Activated CD8-positive, alpha-beta memory T cell treated with anti-CD3 and anti-CD28 coated beads, Interleukin-2, amount 50 U/mL, for 4 hours (primary cell): ENCODE measurements at places on chromosomes 7 and 10.

- DNase-seq = no peak
These were observed 14.0 kb upstream of the ENTPD1 start for GRCh38 chr10:95741807-95742467.

DNA sequence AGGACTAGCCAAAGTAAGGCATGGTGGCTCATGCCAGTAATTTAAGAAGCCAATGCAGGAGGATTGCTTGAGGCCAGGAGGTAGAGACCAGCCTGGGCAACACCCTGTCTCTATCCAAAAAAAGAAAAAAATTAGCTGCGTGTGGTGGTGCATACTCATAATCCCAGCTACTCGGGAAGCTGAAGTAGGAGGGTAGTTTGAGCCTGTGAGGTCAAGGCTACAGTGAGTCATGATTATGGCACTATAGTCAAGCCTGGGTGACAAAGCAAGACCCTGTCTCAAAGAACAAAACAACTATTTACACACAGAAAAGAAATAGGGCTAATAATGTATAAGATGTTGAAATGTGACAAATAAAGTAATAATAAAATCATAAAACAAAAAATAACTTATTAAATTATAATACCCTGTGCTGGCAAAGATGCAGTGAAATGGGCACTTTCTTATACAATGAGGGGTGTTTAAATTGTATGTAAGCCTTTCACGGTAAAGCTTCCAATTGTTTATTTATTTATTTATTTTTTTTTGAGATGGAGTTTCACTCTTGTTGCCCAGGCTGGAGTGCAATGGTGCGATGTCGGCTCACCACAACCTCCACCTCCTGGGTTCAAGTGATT lies 175.2 kb downstream of the TPST1 start:
- DNase-seq = no peak

GRCh38 chr7:101861218-101861775 lies 43.9 kb downstream of the CUX1 start:
- no peak for DNase-seq

DNA sequence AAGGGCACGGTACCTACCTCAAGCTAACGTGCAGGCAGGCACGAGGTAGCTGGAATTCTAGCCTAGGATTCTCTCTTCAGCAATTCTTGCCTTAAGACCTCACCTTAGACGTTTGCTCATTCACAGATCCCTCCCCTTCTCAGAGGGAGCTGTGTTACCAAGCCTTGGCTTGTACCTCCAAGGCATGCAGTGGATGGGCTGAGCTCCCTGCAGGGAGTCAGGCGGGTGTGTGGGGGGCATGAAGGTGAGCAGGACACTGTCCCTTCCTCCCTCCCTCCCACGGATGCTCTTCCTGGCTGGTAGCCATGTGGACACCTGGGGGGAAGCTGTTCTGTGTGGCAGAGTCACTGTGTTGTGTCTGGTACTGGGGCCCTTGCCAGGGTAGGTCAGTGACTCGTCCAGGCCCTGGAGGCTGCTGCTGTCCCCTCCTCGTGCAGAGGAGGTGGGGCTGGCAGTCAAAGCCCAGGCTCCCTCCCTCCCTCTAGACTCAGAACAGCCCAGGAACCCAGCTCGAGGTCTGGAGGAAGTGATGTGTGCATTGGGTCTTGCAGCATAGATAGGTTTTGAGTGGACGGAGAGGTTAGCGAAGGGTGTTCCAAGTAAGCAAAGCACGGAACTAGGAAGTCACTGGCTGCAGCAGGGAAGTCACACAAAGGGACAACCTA lies 222.2 kb upstream of the SH2B2 start:
- DNase-seq = no peak
